ENCODE measurements at places on chromosomes 1 and 21.

DNA sequence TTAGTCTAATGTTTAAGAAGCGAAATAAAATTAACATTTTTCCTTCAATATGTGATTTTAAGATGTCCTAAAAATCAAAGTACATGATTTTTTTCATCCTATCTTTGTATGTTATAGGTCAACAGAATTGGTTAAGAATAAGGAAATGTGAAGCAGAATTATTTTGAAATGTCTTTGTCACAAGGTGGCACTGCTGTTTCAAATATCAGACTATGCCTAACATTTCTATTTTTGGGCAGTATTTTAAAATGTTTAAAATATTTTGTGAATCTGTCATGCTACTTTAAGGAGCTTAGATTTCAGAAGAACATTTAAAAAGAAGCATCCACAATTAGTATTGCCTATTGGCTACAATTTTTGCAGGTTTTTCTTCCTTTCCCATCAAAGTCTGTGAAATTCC, 38.7 kb downstream of the AMY1C start:
- DNase-seq: no peak

DNA sequence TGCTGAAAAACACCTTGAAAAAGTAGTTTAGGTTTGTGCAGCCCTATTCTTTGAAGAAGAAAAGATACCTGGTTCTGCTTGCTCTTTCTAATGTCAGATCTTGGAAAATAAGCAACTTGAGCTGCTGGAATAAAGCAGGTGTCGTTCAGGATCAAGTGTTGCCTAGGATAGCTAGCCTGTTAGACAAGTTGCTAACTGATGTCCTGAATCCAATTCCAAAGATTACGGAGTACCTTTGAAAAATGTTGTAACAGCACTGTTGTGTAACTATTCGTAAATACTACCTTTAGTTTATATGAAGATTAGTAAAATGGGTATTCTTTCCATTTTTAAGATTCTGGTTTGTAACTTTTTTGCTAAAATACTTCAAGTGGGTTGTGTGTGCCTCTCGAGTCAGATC, 151.5 kb downstream of the CLEC20A start:
- DNase-seq: no peak

DNA sequence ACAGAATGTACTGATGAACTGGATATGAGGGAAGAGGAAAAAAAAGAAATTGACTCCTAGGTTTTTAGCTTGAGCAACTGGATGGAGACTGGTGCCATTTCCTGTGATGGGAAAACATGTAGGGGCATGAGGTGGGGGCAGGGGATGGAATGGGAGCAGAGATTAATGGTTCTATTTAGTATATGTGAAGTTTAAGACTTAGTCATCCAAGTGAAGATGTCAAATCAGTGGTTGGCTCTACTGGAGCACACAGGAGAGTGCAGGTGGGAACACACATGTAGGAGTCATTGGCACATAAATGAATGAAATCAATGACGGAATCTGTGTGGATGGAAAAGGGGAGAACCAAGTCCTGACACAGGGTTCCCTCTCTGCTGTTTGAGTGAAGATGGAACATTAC, 224.4 kb upstream of the COA6 start:
- no peak for DNase-seq

- DNase-seq: no peak
These were observed 120.8 kb downstream of the CLEC20A start for GRCh38 chr1:178376008-178376407.

GRCh38 chr1:20739225-20739624, 6.7 kb upstream of the SH2D5 start:
- DNase-seq: no peak

DNA sequence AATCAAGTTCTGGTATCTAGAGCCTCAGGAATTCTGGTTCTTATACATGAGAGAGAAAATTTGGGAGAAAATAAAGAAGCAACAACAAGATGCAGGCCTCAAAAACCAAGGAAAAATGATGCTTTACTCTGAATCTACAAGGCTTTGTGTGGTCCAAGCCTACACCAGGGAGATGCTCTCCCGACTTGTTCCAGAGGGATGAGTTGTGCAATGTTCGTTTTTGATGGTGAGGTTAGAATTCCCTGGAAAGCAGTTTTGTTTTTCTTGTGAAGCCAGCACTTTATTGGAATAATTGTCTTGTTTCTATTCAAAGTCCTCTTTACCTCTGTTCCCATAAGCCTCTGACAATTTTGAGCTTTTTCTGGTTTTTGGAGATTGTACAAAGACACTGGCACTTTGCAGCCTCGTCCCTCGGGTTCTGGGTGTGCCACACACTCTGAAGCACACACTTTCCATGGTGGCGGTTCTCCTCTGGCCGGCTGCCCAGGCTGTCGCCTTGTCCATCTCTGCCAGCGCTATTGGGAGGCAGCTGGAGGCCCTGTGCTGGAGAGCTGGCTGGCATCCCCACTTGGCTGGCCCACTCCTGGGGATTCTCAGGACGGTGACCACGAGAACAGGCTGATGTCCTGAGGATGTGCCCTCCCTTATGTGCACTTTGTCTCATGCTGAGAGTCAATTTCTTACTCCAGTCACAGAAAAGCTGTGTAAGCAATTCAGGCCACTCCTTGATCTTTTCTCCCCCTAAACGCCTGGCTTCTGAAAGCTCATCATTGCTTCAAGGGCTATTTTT, 70.2 kb downstream of the EDEM3 start:
- DNase-seq: no peak
